ENCODE measurements at places on chromosomes 16 and 17.
A peak's percentile ranks its signal among the peaks of the same experiment; 100 is the strongest.

DNA sequence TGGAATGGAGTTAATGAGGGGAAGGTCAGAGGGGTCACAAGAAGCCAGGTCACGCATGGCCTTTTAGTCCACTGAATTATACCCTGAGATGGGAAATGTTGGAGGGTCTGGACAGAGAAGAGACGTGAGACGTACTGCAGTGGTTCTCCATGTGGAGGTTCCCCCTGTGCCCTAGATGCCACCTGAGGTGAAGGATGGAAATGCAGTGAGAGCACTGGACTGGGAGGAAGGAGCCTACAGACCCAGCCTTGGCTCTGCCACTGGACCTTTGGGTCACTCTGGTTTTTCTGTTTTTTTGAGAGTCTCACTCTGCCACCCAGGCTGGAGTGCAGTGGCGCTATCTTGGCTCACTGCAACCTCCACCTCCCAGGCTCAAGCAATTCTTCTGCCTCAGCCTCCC lies 1.8 kb upstream of the PLSCR3 start:
- no peak for DNase-seq

DNA sequence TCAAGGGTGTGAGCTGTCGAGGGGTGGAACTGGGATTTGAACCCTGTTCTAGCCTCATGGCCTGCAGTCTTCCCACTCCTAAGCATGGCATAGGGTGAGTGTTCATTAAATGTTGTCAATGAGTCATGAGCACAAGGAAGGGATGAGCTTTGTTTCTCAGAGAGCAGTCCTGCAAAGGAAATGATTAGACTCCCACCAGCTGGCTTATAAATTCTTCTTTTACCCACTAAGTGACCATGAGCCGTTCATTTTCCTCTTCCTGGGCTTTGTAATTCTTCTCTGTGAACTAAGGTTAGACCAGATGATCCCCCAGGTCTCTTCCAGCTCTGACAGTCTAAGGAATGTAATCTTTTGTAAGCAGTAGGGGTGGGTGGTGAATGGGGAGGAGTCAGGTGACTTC lies 47.9 kb upstream of the HNF1B start:
- peak; percentile 58 for DNase-seq

- DNase-seq = no peak
Observed at GRCh38 chr16:10013364-10013763, 168.9 kb downstream of the GRIN2A start.

GRCh38 chr16:15866451-15866850 lies 9.6 kb upstream of the MYH11 start:
- no peak for DNase-seq

DNA sequence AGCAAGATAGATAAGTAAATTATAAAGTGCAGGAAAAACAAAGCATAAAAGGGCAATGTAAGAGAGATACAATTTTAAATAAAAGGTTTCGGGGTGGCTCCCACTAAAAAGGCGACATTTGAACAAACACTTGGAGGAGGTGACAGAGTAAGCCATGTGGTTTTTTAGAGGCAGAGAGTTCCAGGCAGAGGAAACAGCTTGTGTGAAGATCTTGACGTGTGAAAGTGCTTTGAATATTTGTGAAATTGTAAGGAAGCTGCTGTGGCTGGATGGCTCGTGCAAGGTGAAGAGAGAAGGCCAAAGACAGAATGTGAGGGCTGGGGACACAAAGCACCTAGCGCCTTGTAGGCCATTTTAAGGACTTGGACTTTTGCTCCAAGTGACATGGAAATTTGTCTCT lies 28.6 kb upstream of the HYDIN start:
- DNase-seq = no peak

DNA sequence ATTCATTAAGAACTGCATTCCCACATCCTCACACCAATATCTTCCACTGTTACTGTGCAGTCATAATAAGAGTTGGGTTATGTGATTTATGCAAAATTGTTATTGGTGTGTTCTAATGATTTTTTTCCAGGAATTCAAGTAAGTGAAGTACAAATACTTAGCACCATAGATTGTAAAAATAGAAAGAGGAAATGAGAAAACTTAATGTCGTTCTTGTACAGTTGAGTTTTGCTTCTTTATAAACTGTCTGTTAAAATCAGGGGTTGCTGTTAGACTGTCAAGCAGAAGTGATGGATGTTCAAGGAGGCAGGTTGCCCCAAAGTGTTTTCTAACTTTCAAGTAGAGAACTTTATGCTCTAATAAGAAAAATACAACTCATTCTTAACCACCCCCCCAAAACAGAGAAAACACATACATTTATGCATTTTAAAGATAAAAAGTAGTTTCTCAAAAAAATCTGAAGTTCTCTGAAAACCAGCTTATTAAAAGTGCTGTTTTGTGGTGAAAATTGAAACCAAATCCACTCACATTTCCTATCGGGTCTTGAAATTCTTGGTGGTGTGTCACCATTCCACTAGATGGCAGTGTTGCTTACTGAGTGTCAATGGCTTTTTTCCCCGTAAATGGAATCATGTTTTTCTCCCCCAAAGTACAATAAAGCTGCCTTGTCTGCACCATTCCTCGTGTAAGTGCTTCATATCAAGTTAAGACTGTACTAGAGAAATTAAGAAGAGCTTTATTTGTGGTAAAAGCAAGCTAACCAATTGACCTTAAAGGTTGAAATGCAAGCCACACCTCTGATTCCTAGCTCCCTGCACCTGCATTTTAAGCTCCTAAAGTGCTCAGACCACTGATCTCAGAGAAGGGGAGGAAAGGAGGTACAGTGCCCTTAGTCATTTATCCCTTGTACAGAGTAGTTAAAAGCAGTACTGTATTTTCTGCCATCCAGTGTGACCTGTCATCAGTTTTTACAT lies 4.7 kb upstream of the IGSF6 start:
- peak; percentile 79 for DNase-seq

GRCh38 chr17:47733047-47733673 lies at the start of gene TBX21:
TBX21 (plus strand) TSS chr17:47733236; CDS start chr17:47733455, 219 bp downstream.
- DNase-seq = peak; percentile 14

DNA sequence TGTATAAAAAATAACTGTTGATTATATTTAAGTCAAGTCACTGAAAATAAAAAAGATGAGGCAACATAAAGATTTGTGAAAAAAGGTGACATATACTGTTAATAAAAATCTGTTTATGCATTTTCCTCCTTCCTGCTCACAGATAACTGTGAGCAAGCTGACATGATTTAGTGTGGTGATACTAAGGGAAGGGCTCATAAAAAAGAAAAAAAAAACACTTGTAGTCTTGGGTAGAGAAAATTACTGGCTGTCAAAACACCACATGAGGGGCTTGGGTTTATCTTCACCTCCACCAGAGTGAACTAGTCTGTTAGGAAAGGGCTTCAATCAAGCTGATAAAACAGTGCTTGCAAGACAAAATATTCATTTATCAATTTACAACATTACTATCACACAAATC lies 247.6 kb downstream of the CNTNAP4 start:
- no peak for DNase-seq
